ENCODE measurements at places on chromosomes 2 and 18.

- DNase-seq = no peak
These were observed 632.0 kb upstream of the PIK3C3 start for GRCh38 chr18:41323044-41323443.

DNA sequence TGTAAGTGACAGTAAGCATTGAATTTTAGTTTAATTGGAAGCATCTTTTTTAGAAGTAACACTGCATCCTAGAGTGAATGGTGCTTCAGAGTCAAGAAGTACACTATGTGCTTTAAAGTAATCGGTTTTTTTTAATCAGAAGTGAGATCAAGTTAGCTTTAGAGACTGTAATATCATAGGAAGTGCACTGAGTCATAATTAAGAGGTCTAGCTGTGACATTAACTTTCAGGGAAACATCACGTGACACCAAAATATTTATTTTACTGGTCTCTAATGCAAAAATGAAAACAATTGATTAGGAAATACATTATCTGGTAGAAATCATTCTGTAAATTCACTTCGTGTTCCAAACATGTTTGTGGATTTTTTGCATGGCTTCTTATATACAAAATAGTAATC lies 55.3 kb upstream of the KYNU start:
- no peak for DNase-seq

GRCh38 chr2:65146078-65146477 lies 16.2 kb upstream of the RAB1A start:
- no peak for DNase-seq

- DNase-seq = no peak
These were observed 101.7 kb downstream of the ANKRD44 start for GRCh38 chr2:197208841-197209240.

DNA sequence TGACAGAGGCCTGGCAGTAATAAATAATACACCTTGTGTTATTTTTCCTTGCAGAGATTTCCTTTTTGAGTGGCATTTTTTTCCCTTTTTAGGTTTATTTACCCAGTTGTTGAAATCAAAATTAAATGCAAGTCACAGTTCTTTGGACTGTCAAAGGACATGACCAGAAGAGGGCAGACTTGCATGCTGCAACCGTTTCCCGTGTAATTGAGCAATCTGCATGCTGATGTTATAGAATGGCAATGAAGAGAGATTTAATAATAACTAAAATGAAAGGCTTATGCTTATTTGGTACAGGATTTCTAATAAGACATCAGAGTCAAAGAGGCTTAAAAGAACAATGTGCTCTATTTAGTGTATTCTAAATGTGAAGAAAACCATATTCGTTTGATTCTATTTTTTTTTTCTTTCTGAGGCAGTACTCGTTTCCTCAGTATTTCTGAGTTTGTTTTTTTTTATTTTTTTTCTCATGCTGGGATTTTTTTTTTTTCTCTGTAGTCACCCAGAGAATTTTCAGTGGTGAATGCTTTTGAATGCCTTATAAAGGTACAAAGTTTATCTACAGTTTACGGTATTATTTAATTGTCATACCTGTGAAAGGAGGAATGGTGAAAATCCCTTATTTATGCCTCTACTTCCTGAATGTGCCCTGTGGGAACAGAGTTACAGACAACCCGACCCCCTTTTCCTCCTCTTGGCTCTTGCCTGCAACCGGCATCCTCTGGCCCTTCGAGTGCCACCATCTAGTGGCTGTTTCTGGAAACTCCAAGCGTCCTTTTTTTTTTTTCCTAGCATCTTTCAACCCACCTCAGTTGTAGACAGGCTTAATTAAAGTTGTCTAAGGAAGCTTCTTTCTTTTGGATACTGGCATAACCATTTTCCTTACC lies 368.5 kb downstream of the LRRTM1 start:
- peak; percentile 10 for DNase-seq

GRCh38 chr2:132884705-132885104 lies 214.7 kb upstream of the LYPD1 start:
- DNase-seq = no peak

- DNase-seq = no peak
These were observed 48.6 kb upstream of the RPL31 start for GRCh38 chr2:100953406-100954043.

DNA sequence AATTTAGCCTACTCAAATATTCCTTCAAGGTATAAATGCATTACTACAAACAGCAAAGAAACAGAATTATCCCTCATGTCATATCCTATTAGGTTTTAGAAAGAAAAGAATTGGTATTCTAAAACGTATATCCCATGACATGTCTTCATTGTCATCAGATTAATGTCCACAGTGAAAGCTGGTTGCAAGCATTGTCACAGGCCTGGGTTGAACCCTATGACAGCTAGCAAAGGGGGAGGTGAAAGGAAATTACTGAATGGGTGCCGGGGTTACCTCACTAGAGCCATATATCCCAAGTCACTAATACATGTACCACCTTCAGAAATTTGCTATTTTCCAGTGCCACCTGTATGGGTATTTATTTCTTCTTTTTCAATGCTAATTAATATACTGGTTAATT lies 1630.5 kb upstream of the NXPH2 start:
- no peak for DNase-seq

DNA sequence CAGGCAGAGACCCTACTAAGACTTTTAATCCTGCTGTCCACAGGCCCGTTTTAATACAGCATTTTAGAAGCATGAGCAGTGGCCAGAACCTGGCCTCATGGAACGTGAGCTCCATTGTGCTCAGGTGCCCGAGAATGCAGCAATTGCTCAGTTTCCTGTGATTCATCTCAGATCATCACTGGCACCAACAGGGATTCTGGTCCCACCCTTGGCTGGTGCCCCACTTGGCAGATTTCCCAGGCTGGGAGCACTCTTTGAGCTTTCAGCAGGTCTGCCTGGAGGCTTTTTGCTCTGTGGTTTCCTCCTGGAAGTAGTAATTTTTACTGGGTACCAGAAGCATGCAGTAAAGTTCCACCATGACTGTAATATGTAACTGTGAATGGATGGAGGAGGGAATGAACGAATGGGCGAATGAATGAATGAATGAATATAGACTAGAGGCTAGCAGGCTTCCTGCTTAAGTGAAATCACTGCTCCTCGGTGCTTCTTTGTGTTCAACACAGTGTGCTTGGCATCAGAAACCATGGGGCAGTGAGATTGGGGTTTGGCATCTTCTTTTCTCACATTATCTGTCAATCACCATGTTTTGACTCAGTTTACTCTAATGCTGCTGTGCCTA lies 312.9 kb downstream of the PRKCE start:
- peak; percentile 18 for DNase-seq

DNA sequence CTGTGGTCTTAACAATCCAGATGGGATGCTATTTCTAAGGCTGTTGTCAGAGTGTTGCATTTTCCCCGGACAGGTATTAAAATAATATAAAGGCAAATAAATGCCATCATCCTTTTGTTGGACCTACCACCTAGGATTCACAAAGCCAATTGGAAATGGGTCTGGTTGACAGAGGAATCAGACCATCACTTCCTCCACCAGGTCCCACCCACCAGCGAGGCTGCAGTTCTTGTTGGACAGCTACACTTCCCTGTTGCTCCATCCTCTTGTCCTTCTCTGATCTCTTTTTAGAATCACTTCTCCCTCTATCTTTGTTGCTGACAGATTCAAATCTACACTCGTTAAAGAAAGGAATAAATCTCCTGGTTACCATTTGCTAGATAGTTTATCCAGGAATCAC lies 1.1 kb downstream of the TMEM169 start:
- DNase-seq = peak; percentile 35

- DNase-seq = no peak
These were observed 41.6 kb downstream of the EEF1B2 start for GRCh38 chr2:206201075-206201848.

DNA sequence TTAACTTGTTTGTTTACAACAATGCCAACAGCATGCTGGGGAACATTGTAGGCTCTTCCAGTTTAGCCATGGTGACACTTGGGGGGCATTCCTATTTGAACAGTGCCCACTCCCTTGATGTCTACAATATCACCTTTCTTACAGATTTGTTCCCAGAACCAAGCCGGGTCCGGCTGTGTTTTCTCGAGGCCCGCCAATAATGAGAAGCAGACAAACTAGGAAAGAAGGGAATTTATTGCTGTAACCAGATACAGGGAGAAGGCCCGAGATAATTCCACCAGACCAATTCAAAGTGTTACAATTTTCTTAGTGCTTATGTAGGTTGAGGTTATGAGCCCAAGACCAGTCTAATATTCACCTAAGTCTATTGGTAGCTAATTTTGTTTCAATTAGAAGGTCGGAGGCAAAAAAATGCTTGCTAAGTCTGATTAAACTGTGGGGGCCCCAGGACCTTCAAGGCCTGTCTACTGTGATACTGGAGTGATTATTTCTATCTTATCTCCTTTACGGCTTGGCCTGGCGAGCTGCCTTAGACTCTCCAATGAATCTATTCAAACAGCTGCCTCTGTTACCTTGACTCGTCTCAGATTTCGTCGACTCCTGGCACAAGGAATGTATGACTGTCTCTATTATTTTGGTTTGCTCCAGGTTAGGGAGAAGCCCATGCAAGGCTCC lies 59.1 kb upstream of the PSME4 start:
- DNase-seq = no peak

GRCh38 chr18:60062396-60062795 lies 162.6 kb downstream of the PMAIP1 start:
- DNase-seq = no peak

DNA sequence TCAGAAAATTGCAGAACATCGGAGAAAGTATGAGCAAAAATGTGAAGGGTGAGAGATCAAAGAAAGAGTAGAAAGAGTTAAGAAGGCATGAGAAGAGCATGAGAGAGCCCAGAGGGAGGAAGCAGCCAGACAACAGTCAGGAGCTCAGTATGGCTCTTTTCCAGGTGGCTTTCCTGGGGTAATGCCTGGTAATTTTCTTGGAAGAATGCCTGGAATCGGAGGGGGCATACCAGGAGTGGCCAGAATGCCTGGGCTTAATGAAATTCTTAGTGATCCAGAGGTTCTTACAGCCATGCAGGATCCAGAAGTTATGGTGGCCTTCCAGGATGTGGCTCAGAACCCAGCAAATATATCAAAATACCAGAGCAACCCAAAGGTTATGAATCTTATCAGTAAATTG lies 271.8 kb upstream of the TFPI start:
- DNase-seq = no peak

DNA sequence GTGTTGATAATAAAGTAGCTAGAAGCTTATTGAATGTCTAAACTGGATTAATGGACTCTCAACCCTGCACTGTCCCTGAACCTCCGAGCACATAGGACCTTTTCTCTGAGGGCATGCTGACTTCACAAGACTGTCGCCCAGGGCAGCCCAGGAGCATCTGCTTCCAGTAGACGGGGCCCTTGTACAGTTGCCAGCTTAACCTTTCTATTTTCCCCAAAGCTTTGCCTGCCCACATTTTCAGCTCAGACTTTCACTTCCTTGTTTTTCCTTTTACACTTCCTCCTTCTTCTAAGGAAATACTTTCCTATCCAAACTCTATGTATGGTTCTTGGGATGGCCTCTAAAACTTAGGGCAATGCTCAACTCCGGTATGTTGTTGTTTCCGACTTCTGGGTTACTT lies 1.3 kb downstream of the VWA3B start:
- no peak for DNase-seq

DNA sequence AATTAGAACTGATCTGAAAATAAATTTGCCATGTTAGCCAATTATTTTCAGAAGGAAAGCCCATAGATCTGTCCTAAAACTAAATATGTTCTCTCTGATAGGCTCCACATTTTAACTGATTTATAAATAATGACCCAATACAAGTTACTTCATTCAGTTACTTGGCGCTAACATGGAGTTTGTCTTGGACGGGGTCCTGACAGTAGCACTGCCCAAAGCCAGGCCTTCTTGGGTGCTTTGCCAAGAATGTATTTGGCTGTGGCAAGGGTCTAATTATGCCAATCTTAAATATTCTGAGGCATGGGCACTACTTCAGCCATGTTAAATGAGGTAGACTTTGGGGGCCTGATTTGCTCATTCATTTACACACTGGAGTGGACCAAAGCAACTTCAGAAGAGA lies 135.0 kb upstream of the PKDCC start:
- DNase-seq = no peak

DNA sequence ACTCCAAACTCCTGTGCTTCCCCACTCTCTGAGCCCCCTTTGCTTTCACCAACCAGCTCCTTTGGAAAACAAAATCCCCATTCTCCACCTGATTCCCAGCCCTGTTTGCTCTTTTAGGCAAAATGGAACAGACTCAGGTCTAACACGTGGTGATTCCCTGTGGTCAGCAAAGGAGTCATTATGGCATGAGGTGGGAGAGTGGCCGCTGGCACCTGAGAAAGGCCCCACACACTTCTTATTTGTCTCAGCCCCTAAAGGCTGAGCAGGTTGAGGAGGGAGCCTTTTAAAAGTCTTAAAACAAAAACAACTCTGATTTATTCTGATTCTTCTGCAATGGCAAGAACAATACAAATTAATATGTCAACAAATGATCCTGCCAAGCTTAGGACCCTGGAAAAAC lies 401.2 kb downstream of the TNS1 start:
- DNase-seq = no peak

All from stimulated activated CD4-positive, alpha-beta T cell treated with anti-CD3 and anti-CD28 coated beads, Interleukin-15, amount 100 ng/mL, for 24 hours (primary cell).